ENCODE measurements at places on chromosomes 6 and 20.

DNA sequence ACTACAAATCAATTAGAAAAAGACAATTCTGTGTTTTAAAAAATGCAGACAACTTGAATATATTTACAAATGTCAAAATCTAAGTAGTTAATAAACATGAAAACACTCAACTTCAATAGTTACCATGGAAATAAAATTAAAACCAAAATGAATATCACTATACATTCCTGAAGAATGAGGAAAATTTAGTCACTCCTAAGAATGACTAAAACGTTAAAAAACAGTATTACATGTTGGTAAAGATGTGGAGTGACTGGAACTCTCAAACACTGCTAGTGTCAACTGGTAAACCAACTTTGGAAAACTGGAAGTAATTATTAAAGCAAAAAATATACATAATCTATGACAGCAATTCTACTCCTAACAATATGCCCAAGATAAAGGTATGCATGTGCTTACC is 36.3 kb downstream of the AHI1 start:
- peak; percentile 4 for DNase-seq

DNA sequence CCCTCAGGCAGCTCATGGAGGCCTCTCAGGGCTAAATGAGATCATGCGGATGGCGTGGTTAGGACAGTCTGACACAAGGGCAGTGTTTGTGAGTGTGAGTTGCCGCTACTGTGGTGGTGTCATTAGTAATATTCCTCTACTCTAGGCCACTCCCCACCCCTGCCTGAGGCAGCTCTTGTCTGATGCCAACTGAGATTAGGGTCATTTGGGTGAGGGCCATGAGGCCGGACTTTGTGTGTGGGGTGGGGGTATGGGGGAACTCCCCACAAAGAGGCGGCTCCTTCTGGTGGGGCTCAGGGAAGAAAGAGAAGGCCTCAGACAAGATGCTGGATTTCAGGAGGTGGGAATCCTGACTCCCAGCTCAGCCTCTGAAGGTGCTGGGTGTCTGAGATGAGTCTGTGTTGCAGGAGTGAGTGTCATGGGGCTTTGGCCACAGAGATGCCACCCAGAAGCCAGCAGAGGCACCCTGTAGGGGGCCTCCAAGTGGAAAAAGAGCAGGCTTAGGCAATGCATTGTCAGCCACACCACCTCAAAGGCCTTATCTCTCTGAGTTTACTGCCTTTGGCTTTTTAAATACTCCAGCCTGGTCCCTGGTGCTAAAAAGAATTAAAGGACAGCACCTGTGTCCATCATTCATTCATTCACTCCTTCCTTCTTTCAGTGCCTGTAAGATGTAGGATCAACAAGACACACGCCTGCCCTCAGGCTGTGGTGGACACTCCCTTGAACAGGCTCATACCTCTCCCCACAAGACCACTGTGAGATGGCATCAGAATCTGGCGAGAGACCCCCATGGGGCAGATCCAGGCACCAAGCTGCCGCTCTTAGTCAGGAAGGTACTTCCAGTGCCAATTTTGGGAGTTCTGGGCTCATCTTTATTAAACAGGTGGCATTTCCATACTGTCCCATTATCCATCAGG is 175.2 kb downstream of the MRPL14 start:
- peak; percentile 34 for DNase-seq

GRCh38 chr6:5712349-5713215 is 294.1 kb downstream of the NRN1 start:
- no peak for DNase-seq

DNA sequence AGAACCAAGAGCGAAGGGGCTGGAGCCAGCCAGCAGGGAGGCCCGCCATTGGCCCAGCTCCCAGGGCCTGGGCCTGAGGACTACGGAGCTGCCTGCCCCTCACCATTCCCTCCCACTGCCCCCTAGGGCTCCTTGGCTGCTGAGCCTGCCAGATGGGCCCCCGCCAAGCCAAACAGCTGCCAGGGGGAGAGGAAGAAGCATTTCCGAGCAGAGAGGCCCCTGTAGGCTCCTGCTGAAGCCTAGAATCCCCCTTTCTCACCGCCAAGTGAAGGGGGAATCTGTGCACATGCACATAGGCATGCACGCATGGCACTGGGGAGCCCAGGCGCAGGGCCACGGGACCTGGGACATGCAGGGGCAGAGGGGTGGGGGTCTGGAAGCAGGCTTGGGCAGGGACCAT is 28.5 kb upstream of the MRPS18A start:
- DNase-seq: no peak

DNA sequence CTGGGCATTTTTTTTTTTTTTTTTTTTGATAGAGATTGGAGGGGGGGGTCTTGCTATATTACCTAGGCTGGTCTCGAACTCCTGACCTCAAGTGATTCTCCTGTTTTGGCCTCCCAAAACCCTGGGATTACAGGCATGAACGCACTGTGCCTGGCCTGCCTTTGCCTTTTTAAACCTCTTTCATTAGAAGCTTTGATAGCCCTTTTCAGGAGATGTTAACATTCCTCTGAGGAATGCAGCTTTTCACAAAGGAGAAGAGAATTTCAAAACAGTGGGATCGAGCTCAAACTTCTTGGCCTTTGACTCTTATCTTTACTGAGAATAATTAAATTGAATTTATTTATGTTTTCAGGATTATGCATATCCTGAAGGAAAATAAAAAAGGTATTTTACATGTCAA is 31.3 kb downstream of the SLC26A8 start:
- DNase-seq: no peak

- DNase-seq: peak; percentile 89
These were observed 1.0 kb downstream of the CCN2 start for GRCh38 chr6:131949909-131950766.

GRCh38 chr6:42783876-42784642 is 2.2 kb downstream of the BICRAL start:
- no peak for DNase-seq

DNA sequence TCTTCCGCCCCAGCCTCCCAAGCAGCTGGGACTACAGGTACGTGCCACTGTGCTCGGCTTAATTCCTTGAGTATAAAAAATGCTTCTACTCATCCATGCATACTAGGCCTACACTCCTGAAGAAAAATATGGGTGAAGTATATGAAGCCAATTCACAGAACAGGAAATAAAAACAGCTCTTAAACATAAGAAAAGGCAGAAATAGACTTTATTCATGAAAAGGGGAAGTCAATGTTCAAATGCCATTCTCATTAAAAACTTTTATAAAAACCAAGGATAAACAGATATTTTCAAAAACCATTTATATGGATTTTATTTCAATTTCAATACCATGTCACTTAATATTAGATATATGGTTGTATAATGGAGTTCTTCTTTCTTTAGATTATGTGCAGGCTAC is 18.3 kb downstream of the SERPINB9 start:
- DNase-seq: no peak

- no peak for DNase-seq
These were observed 53.8 kb downstream of the MACROD2 start for GRCh38 chr20:14049111-14049510.

All from EH (cell line).